ENCODE measurements at places on chromosomes 16 and 17.

- DNase-seq = no peak
Observed at GRCh38 chr17:3879591-3880417, 13.0 kb downstream of the CAMKK1 start.

- DNase-seq = no peak
Observed at GRCh38 chr17:50053654-50053960, 2.3 kb upstream of the ITGA3 start.

- DNase-seq = no peak
Observed at GRCh38 chr16:10031473-10031872, 150.8 kb downstream of the GRIN2A start.

DNA sequence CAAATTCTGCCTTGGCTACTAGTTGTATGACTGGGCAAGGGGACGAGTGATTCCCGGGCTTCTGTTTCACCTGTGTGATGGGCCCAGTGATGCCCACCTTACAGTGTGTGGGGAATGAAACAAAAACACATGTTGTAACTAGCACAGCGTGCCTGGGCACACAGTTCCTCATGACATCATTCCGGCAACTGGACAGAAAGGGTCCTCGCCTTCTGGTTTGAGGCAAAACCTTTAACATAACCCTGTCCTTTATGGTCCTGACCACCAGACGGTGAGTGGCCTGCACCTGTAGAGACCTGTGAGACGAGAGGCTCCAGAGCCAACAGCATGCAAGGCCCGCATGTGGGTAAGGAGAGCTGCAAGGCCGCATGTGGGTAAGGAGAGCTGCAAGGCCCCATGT lies 7.7 kb upstream of the SLC38A8 start:
- no peak for DNase-seq

GRCh38 chr17:44997733-44998520 lies 29.8 kb upstream of the C1QL1 start:
- DNase-seq = no peak
